ENCODE measurements at places on chromosomes 1 and 21. TPM values are rescaled to one million over a fixed set of nuclear protein-coding genes. Genes with fewer than 3 reads are reported as not detected.

The PALMD gene
- total RNA-seq, result 13.5 TPM

The OR10J5 gene
- total RNA-seq, result not detected

The UBE4B gene
- 43.8 TPM for total RNA-seq

The RHBG gene
- not detected for total RNA-seq

The DMBX1 gene
- total RNA-seq, result not detected

The NPHS2 gene
- not detected for total RNA-seq

The HES3 gene
- total RNA-seq, result not detected

The POGZ gene
- total RNA-seq, result 76.8 TPM

Data from body of pancreas (tissue), 4 donors.